CD4-positive, CD25-positive, alpha-beta regulatory T cell (primary cell): ENCODE measurements at places on chromosomes 4 and X.

DNA sequence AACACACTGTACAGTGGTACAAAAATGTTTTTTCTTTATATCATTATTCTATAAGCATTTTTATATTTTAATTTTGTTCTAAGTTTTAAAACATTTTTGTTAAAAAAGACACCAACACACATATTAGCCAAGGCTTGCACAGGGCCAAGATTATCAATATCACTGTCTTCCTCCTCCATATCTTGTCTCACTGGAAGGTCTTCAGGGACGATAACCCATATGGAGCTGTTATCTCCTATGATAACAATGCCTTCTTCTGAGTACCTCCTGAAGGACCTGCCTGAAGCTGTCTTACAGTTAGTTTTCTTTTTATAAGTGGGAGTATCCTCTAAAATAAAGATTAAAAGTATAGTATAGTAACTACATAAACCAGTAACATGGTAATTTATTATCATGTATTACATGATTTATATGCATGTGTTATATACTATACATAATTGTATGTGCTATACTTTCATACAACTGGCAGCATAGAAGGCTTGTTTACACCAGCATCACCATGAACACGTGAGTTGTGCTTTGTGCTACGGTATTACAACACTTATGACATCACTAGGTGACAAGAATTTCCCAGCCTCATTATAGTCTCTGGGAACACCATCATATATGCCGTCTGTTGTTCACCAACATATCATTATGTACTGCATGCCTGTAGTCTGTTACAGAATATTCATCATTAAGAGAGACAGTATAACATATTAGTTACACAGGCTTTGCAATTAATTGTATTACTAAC is 90.7 kb downstream of the WDFY3 start:
- no peak for DNase-seq

DNA sequence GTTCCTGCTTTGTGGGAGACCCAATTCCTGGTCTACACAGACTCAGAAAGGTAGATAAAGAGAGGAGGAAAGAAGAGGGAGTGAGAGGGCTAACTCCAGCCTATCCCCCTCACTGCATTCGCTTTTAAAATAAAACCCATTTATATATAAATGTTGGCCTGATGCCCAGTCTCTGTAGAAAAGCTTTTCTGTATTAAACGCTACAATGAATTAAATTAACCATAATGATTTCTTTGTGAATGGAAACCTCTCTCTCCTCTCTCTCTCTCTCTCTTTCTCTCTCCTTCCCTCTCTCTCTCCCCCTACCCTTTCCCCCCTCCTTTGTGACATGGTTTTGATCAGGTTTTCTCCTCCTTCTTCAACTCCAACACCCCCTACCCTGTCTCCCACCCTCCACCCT is 34.8 kb downstream of the PJA1 start:
- no peak for DNase-seq

- DNase-seq, result no peak
Observed at GRCh38 chrX:40006106-40007017, 91.4 kb downstream of the BCOR start.

DNA sequence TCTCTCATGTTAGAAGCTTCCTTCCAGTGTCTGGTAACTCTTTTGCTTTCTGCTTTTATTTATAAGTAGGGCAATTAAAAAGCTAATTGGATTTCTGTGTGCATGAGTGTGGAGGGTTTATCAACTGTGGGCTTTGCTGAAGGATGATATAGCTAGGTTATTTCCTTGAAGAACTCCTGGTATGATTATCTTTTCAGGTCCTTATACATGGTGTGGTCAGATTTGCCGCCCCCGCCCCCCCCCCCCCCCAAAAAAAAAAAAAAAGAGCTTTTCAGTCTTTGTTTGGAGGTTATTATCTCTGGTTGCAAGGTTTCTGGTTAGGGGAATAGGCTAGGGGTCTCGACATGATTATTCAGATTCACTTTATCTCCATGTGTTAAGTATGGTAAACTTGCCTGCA is 35.9 kb downstream of the MOB1B start:
- DNase-seq, result no peak

- no peak for DNase-seq
Observed at GRCh38 chr4:173380987-173381386, 10.2 kb downstream of the SAP30 start.

- no peak for DNase-seq
Observed at GRCh38 chr4:42906341-42906740, 13.8 kb downstream of the GRXCR1 start.

DNA sequence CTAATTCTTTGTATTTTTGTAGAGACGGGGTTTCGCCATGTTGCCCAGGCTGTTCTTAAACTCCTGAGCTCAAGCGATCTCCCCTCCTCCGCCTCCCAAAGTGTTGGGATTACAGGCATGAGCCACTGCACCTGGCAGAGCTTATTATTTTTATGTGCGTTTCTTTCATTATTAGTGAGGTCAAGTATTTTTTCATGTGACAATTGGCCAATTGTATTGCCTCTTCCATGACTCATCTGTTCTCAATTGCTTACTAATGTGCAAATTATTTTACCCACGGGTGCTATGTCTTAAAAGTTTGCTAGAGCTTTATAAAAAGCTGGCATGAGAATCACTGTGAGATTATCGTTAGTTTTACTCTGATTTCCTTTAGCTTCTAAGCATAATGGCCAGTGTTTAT is 13.0 kb upstream of the ARX start:
- DNase-seq, result no peak

- no peak for DNase-seq
Observed at GRCh38 chr4:184370711-184371389, 103.5 kb downstream of the IRF2 start.
